ENCODE measurements at places on chromosomes 4 and X. TPM values are rescaled to one million over a fixed set of nuclear protein-coding genes. Genes with fewer than 3 reads are reported as not detected.

Gene PALLD
- total RNA-seq, result 94.6 TPM

- DNase-seq, result no peak
Measured at GRCh38 chr4:187887906-187888305, 107.7 kb upstream of the ZFP42 start.

- DNase-seq, result no peak
Measured at GRCh38 chr4:149121023-149121404, 678.8 kb upstream of the NR3C2 start.

DNA sequence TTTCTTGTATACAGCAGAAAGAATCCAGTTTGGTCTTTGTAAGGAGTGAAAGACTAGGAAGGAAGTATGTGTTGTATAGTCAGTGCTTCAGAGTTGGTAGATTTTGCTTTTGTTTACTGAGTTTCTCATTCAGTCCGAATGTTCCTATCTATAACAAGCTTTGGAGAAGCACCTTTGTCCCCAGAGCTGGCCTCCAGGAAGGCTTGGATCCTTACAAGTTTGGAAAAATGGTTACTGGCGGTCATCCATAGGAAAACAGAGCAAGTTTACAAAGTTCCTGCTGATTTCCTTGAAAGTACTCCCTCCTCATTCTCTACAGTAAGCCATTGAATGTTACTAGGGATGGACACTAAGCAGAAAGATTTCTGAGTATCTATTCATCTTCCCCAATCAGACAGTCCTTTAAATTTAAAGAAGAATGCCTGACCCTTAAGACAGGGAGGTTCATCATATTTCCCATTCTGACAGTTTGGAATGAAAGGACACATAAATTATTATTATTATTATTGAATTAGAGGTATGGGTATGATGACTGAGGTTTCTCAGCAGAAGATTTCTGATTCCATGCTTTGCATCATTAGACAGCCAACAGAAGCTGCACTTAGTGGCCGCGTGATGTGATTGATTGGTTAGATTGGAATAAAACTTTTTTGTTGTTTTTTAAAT, 35.8 kb downstream of the FAT4 start:
- DNase-seq, result no peak

Gene SPATA18
- total RNA-seq, result 28.9 TPM
